Urothelium cell line (cell line): ENCODE measurements at places on chromosomes 7 and 10.

GRCh38 chr7:46929359-46929758 lies 652.6 kb downstream of the TNS3 start:
- no peak for DNase-seq

DNA sequence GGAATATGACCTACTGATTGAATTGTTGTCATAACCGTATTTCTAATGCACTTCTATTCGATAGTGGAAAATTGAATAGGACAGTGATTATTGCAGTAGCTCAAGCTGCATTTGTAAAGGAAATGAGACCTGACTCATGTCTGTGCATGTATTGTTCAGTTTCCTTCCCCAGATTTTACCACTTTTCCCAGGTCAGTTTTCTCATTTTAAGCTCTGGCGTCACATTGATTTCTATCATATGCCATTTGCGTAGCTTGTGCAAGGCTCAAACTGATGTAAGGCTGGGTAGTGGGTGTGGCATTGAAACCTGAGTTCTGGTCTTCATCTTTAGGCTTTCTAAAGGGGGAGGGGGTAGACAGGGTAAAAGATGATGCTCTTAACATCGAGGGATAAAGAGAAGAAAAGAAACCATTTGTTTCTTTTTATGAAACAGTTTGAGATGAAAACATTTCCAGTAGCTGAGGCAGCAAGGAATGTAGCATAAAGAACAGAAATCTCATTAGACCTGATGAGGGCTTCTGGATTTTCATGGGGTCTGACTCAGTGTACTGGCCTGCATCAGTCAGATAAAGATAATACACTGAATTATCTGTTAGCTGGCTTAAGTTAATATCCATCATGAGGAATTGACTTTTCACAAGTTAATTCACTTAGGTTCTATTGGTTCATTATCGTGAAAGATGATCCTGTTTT lies 182.3 kb upstream of the CDCA7L start:
- DNase-seq = no peak

GRCh38 chr7:95529701-95530100 lies 44.0 kb downstream of the ASB4 start:
- no peak for DNase-seq

- no peak for DNase-seq
These were observed 47.2 kb downstream of the APBB1IP start for GRCh38 chr10:26485150-26485941.

- DNase-seq = no peak
These were observed 20.2 kb upstream of the AMZ1 start for GRCh38 chr7:2667843-2668242.

- DNase-seq = no peak
These were observed 55.0 kb downstream of the KIAA1549 start for GRCh38 chr7:138926241-138926612.

DNA sequence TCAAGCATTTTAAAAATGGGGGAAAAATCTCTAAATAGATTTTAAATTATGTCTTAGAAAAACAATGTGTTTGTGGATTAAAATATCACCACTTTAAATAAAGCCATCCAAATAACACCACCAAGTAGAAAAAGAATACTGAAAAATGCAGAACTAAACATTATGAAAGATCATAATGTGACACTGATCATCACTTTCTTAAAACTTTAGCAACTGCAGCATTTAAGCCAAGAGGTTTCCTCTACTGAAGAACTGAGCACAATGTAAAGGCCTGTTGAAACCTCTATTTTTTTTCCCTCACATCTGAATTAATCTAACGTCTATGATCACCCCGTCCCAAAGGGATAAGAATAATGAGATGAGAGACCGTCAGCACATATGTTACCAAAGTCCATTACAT lies 18.6 kb downstream of the MINDY3 start:
- no peak for DNase-seq

DNA sequence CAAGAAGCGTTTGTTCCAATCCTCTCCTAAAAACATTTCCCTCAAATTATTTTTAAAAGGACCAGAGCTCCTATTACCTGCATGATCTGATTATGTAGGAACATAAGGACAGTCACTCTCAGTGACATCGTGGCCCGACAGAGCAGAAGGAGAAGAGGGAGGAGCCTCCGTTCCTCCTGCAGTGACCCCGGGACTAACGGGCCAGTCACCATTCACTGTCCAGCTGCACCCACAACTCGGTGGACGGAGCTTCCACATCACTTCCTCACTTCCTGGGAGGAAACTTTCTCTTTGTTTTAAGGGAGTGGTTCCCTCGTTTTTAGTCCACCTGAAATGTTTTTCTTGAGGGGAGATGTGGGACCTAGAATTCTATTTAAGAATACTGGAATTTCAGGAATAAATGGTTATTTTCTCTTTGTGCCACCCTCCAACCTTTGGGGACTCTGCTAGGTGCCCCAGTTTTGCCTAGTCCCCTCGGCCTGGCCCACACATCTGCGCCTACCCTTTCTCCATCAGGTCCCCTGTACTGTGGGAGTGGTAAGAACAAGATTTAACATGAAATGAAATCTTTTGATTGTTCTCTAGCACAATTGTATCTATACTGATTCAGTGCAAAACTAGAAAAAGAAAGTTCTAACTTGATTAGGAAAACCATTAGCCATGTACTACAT lies 173.5 kb upstream of the RNF32 start:
- no peak for DNase-seq

DNA sequence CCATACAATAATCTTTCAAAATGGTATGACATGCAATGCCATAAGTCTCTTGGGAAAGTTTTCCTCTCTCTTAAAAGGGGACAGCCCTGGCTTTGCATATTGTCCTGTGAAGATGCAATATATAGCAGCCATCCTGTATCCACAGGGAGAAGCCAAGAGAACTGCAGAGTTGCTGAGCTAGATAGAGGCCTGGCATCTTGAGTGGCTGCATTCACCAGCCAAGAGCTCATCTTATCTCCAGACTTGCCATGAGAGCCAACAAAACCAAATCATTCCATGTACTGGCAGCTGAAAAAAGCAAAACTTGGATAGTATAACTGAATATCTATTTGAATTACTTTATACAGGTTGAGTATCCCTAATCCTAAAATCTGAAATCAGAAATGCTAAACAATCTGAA lies 348.8 kb downstream of the CALN1 start:
- no peak for DNase-seq

DNA sequence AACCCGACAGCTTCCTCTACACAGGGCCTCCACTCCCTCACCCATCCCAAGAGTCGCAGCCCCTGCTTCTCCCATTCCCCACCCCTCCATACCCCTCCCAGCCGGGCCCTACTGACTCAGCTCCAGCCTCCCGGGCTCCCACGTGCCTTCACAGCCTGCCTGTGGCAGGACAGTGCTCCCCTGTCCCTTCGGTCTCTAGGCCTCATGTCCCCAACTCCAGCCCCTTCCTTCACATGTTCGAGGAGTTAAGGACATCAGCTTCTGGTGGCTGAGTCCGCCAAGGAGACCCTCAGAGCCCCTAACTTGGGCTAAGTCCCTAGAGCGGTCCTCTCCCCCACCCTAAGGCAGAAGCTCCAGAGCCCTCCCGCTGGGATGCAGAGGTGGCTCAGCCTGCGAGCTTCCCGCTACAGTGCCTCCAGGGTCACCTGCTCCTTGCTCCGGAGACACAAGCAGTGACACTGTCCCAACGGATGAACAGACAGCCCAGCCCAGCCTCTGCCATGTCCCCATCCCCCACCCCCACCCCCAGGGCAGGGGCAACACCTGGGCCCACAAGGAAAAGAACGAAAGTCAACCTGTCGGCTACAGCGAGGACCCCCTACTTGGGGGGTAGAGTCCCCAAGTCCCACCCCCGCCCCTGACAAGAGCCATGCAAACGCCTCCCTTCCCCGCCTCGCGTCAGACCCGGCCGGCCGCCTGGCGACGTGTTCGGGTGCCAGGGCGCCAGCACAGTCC lies 716 bp downstream of the SMARCD3 start:
- DNase-seq = no peak
